Stimulated activated naive CD8-positive, alpha-beta T cell treated with anti-CD3 and anti-CD28 coated beads, Interleukin-15, Interleukin-2, amounts not matched to agents 100 U/mL and 50 U/mL, for 24 hours (primary cell): ENCODE measurements at places on chromosomes 3 and 15.

DNA sequence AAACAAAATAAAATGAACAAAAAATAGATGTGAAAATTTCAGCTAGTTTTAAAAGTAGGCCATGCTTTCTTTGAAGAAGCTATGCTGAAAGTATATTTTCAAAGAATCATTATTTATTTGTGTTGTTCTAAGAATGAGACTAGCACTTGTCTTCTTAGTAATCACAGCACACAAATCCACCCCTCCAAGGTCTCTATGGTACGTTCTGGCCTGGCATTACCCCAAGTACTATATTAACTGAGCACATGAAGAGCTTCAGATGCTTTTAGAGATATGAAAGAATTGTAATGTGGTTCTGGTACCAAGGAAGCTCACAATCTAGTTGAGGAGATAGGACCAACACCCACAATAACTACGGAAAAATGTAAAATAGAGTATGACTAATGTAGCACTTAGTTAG, 416.5 kb downstream of the PLCL2 start:
- DNase-seq, result no peak

DNA sequence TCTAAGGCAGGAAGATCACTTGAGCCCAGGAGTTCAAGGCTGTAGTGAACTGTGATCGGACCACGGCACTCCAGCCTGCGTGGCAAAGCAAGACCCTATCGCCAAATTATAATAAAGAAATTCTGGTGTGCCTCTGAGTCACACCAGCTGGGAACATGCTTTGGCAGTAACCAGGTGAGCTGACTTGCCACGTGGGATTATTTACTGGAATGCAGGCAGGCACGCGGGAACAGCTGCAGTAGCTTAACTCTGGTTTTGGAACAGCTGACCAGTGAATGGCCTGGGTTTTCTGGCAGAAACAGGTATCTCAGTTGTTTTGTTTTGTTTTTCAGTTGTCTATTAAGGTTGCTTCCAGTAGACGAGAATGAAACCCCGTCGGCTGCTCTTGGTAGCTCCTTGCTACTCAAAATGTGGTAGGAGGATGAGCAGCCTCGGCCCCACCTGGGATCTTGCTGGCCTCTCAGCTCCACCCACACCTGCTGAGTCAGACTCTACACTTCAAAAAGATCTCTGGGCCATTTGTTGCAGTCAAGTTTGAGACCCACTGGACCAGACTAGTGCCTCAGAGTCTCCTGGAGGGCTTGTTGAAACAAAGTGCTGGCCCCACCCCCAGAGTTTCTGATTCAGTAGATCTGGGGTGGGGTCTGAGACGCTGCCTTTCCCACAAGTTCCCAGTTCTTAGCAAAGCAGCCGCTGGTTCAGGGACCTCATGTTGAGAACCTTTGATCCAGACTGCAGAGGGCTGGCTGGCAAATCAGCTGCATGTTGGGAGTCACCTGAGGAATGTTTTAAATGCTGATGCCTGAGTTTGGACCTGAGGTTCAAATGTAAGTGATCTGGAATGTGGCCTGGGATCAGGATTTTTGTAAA, 26.6 kb downstream of the IDH2 start:
- DNase-seq, result no peak

- no peak for DNase-seq
Observed at GRCh38 chr3:190671658-190672057, 157.8 kb downstream of the IL1RAP start.

- no peak for DNase-seq
Observed at GRCh38 chr3:151871639-151872468, 1.6 kb upstream of the SUCNR1 start.

- peak; percentile 35 for DNase-seq
Observed at GRCh38 chr15:72271895-72272212, 500 bp downstream of the PARP6 start.

DNA sequence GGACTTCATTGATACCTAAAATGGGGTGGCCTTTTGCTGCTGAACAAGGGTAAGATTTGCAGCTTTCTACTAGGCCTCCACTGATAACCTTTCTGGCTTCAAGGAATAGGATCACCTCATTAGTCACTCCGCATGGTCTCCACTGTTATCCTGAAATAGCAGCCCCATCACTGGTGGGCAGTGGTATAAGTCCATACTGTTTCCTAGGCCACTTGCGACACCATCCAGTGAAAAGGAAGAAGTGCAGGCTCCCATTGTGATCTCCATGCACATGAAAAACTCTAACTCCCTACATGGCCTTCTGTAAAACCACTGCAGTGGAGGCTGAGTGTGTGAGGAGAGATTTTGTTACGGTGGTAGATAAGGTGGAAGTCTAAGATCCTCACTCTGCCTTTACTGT, 1455.9 kb downstream of the SI start:
- no peak for DNase-seq

- no peak for DNase-seq
Observed at GRCh38 chr15:47415539-47415971, 301.8 kb upstream of the SEMA6D start.

DNA sequence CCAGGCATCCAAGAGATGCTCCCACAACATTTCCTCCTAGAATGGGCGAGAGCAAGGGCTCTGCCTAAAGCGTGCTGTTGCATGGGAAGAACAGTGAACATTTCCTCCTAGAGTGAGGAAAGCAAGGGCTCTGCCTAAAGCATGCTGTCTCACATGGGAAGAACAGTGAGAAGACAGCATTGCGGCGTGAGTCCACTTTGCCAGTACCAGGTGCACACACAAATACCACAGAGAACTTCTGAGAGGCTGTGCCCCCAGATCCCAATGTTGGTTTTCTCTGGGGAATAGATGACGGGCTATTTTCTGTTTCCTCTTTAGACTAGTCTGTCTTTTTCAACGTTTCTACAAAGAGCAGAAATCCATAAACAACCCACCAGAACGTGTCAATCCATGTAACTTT, 142.9 kb downstream of the LRRK1 start:
- no peak for DNase-seq

DNA sequence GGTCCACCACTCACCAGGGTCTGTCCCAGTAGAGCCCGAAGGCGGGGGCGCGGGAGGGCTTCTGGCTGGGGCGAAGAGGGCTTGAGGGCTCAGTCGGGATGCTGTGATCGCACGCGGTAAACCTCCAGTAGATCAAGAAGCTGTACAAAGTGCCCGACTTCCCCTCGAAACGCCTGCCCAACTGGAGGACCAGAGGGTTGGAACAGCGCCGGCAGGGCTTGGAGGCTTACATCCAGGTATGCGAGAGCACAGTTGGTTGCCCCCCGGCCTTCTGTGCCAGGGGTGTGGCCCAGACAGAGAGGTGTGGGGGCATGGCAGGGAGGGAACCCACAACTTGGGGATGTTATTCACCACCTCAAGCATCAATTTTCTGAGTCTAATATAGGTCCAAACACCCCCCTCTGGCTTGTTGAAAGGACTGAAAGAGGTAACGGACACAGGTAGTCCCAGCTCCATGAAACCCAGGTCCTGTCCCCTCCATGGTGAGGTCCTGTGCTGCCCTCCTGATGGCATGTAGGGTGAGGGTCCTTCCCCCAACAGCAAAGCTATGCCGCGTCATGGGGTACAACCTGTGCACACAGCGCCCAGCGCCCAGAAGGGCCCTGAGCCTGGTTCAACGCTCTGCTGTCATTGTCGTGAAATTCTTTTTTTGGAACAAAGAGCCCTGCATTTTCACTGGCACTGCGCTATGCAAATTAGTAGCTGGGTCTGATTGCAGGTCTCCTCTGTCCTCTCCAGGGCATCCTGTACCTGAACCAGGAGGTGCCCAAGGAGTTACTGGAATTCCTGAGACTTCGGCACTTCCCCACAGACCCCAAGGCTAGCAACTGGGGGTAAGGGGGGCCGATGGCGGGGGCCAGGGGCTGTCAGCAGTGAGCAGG, 1.2 kb downstream of the SNX22 start:
- peak; percentile 26 for DNase-seq

- DNase-seq, result no peak
Observed at GRCh38 chr15:65682404-65682911, 60.7 kb downstream of the SLC24A1 start.

- no peak for DNase-seq
Observed at GRCh38 chr15:80449825-80450224, 45.6 kb downstream of the ARNT2 start.

DNA sequence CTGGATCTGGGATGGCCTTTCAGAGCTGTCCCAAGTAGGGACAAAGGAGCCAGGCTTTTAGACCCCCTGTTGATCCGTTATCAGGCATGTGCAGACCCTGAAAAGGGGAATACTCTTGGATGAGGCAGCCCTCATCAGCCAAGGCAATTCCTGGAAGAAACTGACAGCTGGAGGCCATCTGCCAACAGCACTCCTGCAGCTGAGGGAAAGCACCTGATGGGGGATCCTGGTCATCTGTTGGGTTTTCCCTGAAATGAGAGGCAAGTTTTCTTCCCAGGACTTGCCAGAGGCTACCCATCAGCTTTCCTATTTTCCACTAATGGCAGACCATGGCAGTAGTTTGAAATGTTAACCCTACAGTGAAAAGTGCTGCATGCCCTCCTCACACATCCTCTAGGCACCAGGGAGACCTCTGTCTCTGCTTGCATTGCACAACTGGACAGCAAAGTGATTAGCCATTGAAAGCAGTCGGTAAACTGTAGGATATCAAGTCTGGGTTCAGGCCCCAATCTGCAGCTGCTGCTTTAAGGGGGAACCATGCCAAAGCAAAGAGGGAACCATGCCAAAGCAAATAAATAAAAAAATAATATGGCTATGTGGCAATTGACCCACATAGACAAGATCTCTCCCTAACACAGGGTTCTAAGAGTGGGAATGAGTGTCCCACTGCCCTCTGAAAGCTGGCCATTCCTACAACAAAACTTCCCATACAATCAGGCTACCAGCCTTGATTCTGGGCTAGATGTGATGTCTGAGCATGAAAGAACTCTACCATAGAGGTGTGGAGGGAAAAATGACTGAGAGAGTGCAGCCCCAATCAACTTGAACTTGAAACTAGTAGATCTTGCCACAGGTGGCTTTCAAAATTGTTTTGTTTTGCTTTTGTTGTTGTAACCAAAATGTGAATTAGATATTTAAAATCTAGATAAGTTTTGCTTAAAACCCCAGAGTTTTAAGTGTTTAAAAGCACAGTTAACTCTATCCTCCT, 232.0 kb upstream of the STT3B start:
- no peak for DNase-seq

DNA sequence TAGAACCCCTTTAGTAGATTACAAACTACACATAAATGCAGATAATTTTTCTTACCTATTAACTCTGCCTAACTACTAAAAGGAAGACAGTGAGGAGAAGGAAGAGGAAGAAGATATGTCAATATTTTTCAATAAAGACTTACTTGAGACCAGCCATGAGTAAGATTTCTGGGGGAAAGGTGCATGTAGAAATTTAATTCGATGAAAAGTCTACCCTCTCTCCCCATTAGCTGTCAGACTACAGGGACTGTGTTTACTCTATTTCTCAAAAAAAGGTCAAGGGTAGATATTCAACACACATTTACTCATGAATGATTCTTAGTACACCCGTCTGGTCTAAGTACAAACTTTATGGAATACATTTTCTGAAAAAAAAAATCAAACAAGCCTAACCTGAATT, 6.8 kb downstream of the TSPAN3 start:
- DNase-seq, result no peak

DNA sequence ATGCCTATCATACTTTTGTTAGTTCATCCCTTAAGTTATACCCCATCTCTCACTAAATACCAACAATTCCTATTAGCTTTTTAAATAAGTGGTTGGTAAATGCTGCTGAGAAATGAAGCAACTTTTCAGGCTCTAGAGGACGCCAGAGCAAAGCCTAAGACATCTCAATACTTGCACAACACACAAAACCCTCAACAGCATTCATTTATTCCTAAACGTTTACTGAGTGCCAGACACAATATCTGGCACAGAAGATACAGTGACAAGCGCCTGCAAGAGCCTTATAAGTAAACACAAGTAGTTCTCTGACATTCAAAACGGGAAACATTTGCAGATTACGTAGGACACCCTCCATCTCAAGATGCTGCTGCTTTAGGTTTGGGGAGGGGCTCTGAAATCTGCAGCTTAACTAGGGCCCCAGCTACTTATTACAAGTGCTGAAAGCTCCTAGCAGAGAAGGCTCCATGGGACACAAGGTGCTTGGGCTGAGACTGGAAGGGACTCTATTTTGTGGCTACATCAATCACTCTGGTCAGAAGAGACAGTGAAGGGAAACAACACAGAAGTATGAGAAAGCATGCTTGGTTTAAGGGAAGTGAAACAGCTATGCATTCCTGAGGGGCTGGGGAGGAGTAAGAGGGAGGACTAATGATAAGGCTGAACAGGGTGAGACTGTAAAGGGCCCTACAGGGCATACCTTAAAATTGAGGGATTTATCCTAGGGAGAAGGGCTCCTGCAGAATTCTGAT, 311.3 kb downstream of the PLCL2 start:
- no peak for DNase-seq

DNA sequence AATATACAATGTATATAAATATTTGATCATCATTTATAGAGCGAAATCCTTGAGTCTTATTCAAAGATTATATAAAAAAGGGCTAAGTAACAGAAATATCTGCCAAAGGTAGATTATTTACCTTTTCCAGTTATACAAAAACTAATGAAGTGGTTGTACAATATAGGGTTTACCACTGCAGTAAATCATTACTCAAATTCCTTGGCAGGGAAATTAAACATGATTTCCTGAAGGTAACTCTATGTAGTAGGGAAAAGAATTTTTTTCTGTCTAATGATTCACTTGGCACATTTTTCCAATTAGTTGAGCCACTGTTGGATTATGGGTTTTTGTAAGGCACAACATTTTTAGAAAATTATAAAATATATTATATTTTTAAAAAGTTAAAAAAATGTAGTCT, 129.6 kb downstream of the NR2F2 start:
- DNase-seq, result no peak

DNA sequence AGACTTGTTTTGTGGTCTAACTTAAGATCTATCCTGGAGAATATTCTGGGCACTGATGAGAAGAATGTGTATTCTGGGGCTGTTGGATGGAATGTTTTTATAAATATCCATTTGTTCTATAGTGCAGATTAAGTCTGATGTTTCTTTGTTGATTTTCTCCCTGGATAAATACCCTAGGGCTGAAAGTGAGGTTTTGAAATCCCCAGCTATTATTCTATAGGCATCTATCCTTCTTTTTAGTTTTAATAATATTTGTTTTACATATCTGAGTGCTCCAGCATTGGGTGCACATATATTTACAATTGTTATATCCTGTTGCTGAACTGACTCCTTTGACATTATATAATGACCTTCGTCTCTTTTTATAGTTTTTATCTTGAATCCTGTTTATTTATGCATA, 42.9 kb downstream of the GALK2 start:
- no peak for DNase-seq

DNA sequence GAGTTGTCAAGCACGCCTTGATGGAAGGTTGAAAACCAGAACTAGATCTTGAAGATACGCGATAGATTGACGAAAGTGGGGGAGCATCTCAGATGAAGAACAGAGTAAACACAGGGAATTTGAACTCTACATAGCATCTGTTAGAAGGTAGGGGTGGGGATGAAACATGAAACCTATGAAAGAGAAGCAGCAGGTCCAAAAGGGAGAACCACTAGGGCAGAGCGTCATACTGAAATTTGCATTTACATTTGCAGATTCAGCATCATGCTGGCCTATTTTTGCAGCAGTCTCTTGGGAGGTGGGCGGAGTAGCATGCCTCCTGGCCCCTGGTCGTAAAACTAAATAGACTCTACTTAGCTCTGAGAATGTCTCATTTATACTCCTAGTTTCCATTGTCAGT, 46.1 kb upstream of the RASGRP1 start:
- peak; percentile 51 for DNase-seq

- DNase-seq, result no peak
Observed at GRCh38 chr3:197178998-197179397, 119.4 kb downstream of the DLG1 start.
